ENCODE measurements at places on chromosomes 11 and 22. TPM values are rescaled to one million over a fixed set of nuclear protein-coding genes. Genes with fewer than 3 reads are reported as not detected.

- DNase-seq: no peak
These were observed 4.4 kb downstream of the APOL2 start for GRCh38 chr22:36234919-36235318.

GRCh38 chr11:112525270-112525669, 264.6 kb upstream of the PLET1 start:
- DNase-seq: peak; percentile 58

OTOG gene
- total RNA-seq: under 0.01 TPM

- DNase-seq: no peak
These were observed 1416.4 kb upstream of the RAG2 start for GRCh38 chr11:38014405-38014804.

- no peak for DNase-seq
These were observed 26.2 kb downstream of the SUSD2 start for GRCh38 chr22:24207264-24208011.

DNA sequence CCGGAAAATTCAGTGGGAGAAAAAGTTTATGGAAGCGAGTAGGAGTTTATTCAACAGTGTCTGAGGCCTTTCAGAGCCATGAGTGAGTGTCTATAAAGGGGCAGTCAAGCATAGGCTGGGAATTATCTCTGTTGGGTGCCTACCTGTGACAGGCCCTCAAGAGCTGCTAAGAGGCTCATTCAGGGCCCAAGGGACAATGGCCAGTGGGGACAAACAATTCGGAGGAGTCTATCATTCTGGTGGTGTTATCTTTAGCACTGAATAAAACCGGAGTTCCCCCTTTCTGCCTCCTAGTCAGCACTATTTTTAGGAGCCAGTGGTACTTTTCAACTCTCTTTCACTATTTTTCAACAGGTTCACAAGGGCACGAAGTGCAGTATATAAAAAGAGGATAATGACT, 89.5 kb upstream of the HTATIP2 start:
- DNase-seq: no peak

GRCh38 chr22:25818541-25818940, 76.6 kb downstream of the MYO18B start:
- DNase-seq: no peak

OR56A4 gene
- total RNA-seq: not detected

DNA sequence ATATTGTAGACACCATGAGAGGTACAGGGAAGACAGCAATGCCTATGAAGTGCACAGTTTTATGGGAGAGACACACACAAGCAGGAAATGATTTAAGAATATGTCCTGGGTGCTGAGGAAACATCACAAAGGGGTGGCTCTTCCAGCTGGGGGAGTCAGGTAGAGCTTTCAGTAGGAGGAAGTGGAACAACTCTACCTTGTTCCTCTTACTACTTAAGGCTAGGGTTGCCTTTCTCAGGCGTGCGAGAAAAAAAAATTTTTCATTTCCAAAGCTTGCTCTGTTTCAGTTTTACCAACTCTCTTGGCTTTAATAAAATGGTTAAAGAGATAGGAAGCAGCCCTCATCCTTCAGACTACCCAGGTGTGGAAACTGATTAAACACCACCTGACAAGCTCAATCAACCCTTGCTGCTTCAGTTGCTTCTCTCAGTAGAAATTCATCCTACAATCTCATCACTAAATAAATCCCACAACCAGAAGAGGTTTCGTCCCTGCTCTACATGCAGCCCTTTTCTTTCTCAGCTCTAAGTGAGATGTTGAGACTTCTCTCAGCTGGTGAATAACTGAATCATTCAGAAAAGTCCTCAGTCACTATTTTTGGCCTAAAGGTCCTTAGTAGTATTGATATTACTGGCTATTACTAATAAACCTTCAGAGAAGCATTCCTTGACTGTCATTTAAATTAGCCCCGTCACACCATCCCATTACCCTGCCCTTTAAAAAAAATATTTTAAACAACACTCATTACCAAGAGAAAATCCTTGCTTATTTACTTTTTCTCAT, 5.9 kb downstream of the ABTB2 start:
- DNase-seq: no peak

- DNase-seq: no peak
These were observed 2.1 kb upstream of the PTPRCAP start for GRCh38 chr11:67439321-67440228.

DNA sequence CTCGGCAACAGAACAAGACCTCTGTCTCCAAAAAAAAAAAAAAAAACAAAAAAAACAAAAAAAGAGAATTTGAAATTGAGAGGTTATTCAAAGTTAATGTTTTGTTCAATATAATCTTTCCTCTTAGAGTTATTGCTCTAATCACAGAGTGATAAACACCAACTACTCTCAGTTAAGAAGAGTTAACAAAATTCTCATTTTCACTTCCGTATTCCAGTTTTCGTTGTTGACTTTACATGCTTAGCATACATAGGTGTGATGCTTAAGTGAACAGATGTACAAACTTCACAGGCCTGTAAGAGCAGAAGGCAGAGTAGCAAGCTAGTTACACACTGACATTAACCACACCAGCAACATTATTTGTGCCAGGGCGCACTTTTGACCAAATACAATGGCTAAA, 12.3 kb downstream of the EIF4ENIF1 start:
- no peak for DNase-seq

DNA sequence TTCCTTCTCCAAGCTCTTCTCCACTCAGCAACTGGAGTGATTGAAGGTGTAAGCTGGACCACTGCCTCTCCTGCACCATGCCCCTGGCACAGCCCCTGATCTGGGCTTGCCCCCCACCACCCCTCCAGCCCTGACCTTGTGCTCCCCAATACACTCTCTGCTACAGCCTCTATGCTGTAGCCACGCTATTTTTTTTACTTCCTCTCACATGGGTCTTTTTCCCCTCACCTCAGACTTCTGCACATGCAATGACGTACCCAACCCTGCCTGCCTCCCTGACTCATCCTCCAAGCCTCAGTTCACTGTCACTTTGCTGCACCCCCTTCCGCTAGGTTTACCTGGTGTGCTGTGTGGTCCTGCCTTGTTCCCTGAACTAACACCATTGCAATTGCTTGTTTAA, 9.0 kb downstream of the CSNK2A3 start:
- DNase-seq: no peak

GRCh38 chr11:34251589-34251980, 106.2 kb downstream of the ABTB2 start:
- no peak for DNase-seq

GRCh38 chr11:74932797-74933196, 16.1 kb downstream of the XRRA1 start:
- no peak for DNase-seq

CDCA5 gene
- total RNA-seq: 4.1 TPM

KCNJ1 gene
- 0.10 TPM for total RNA-seq

GRCh38 chr22:37609240-37610152, 862 bp downstream of the GGA1 start:
- DNase-seq: peak; percentile 57

DNA sequence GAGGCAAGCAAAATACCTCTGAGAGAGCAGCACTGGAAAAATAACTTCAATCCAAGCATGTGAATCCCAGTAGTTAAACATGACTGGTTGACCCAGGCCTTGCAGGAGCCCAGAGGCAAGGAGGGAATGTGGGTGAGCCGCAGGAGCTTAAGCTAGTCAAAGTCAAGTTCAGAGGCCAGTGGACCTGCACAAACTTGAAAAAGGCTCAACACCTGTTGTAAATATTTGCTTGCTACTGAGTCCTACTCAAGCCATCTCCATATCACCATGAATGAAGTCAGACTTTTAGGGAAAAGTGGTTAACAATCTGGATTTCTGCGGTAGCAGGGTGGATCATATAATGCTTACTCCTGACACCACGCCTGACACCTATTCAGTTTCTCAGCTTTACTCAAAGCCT, 4.8 kb upstream of the CAT start:
- DNase-seq: no peak

DNA sequence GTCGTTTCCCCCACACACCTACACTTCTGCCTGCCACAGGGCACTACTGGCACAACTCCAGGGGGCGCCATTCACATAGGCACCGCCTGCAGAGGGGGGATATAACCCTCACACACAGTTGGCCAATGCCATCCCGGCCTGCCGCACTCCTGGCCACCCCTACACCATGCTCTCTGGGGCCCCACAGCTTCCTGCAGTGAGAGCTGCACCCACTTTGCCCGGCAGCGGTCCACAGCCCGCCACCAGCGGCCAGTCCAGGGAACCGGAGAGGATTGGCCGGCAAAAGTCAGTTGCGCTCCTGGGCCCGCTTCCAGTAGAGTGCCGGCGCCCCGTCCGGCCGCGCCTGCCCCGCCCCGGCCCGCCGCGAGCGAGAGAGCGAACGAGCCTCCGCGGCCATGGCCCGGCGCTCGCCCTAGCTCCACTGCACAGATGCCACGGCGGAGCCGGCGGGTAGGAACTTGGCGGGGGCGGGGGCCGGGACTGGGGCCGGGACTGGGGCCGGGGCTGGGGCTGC, 25.6 kb upstream of the SUSD2 start:
- DNase-seq: peak; percentile 30

RASL10A gene
- 0.39 TPM for total RNA-seq

TEX12 gene
- 0.20 TPM for total RNA-seq

DNA sequence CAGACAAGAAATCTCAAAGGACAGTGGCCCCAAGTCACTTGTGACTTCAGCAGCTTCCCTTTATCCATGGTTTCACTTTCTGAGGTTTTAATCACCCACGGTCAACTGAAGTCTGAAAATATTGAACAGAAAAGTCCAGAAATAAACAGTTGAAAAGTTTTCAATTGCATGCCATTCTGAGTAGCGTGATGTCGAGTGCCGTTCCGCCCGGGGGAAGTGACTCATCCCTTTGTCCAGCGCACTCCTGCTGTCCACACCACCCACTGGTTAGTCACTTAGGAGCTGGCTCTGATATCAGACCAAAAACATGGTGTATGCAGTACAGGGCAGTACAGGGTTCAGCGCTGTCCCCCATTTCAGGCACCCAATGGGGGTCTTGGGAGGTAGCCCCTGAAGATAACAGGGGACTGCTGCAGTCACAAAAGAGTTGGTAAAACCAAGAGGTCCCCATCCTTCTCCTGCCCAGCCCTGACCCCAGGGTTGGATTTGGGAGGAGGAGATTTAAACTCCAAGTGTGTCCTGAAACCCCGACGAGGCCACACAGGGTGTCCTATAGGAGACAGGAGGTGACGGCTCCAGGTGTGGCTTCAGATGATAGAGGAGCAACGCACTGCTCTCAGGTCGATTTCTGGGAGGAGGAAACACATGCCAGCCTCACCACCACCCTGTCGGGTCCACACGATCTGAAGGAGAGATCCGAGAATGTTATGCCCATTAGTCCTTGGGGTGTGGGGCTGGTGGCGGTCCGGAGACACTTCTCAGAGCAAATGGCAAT, 390.1 kb downstream of the CTTN start:
- no peak for DNase-seq

DNA sequence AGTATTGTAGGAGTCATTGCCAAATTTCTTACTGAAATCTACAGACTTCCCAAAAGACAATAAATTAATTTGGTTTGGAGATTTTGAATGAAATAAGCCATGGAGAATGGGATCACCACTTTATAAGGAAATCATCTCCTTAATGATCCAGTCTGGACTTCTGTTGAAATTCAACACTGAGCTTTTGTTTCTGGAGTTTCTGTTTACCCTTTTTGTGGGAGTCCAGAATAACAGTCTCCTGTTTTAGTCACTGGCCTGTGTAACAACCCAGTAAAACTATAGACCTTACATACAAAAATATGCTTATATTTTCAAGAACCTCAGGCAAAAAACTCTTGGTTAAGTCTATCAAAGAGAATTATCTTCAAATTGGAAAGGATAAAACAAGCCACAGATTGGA, 321.7 kb upstream of the PLET1 start:
- DNase-seq: no peak

DNA sequence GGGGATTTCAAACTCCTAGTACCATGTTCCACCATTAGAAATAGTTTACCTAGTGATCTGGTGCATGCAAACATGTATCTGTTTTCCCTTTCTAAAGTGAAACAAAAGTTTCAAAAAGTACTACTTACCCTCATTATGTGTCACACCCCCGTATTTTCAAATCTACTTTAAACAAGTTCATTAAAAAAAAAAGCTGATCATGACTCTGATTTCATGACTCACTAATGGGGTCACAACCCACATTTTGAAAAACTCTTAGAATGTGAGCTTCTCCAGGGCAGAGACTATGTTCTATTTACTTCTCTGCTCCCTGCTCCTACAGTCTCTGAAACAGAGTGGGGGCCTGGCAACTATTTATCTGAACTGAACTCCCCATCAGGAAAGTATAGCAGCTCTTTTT, 18.2 kb downstream of the CHRM1 start:
- DNase-seq: no peak

UCP3 gene
- 0.39 TPM for total RNA-seq

- no peak for DNase-seq
These were observed 5.5 kb upstream of the CXCR5 start for GRCh38 chr11:118878163-118878563.

TMEM258 gene
- 83.5 TPM for total RNA-seq

DNA sequence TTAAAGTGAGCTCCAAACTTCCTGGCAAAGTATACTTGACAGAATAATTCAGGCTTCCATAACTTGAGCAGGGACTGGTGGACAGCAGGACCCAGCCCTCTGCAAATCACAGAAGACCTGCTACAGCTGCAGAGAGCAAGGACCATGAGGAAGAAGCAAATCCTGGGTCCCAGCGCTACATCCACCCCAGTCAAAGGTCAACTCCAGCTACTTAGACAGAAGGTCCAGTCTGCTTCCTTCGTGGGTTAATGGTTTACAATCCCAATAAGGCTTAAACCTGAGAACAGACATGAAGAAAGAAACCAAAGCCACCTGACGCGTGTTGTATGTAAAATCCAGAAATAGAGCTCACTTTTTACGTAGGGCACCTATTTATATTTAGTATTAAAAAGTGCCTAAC, 57.7 kb downstream of the SHANK2 start:
- DNase-seq: no peak

BTG4 gene
- not detected for total RNA-seq

DNA sequence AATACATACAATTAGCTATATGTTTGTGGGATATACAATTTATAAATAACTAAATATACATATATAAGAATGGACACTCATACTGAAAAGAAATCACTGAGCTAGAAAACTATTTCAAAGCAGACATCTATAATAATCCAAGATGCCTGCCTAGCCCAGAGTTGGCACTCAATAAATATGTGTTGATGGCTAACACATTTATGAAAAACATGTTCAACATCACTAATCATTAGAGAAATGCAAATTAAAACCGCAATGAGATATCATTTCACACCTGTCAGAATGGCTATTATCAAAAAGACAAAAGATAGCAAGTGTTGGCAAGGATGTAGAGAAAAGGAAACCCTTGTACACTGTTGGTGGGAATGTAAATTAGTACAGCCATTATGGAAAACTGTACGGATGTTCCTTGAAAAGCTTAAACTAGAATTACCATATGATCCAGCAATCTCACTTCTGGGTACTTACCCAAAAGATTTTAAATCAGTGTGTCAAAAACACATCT, 29.8 kb downstream of the POU2AF1 start:
- no peak for DNase-seq

TRPM5 gene
- total RNA-seq: under 0.01 TPM

Data from skin of body (tissue), 3 donors.